Nucleus accumbens (tissue), 56 donors: ENCODE measurements at places on chromosomes 7 and 10.

- no peak for DNase-seq
These were observed 377.6 kb downstream of the GPR158 start for GRCh38 chr10:25552283-25552919.

DNA sequence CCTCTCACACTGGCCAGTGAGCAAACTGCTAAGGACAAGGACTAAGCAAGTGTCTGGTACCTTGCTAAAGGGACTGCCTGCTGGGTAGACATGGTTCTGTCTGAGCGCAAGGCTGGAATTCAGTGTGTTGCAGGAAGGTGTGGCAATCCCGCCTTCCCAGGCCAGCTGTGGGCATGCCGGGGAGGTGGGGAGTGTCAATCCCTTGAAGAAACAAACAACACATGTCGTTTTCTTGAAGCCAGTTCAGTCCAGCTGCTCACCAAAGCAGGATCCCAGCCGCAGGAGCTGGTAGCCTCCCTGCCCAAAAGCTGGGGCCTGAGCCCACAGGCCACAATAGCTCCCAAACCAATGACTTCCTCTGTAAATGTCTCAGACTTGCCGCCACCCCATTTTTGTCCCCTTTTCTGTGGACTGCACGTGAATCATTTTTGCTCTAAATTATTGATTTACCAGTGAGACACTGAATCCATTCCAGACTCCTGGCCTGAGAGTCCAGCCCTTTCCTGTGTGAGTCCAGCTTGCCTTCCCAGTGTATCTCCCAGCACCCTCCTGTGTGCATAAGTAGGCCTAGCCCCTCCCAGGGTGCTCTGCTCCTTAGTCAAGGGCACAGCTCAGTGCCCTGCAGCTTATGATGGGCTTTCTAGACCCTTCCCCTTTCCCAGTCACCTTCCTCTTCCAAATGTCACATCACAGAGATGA, 166.8 kb downstream of the RGS10 start:
- no peak for DNase-seq

- DNase-seq, result no peak
These were observed 274.5 kb downstream of the DNAJB6 start for GRCh38 chr7:157611341-157611740.

DNA sequence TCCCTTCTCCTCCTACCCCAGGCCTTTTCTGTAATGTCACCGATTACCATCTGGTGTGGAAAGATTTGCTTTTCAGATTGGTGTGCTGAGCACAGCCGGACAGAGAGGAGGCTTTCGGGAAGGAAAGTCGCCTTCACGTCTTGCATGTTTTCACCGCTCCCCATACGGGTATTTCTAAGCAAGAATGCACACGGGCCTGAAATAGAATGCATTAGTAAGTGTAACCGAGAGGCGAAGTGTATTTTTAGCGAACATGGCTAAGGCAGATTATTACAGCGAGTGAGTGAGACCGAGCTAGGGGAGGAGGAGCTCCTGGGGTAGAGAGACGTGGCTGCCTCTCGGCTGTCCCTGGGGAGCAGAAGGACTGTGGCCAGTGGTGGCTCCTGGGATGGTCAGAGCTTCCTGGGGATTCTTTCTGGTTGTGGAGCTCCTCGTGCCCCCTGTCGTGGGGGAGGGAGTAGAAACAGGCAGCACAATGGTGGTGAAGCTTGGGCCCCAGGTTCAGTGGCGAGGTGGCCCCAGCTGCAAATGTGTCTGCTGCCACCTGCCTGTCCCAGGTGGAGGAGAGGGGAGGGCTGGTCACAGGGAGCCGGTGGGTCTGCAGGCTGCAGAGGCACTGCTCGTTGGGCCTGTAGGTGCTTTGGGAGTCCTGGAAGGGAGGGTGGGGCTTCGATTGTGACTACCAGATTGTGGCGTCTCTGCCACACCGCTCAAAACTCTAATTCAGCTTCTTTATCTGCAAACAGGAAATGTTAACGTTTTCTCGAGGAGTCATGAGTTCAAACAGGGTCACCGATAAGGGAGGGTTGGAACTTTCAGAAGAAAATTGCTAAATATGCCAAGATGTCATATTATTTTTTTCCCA, 135.8 kb downstream of the CAMK1D start:
- DNase-seq, result no peak

- DNase-seq, result no peak
These were observed 36.0 kb downstream of the BCAP29 start for GRCh38 chr7:107615910-107616680.

GRCh38 chr7:82740246-82740848, 296.8 kb upstream of the CACNA2D1 start:
- peak; percentile 5 for DNase-seq

- no peak for DNase-seq
These were observed 255.3 kb downstream of the CELF2 start for GRCh38 chr10:11272915-11273389.

GRCh38 chr10:31071232-31072005, 39.8 kb upstream of the ZNF438 start:
- no peak for DNase-seq

DNA sequence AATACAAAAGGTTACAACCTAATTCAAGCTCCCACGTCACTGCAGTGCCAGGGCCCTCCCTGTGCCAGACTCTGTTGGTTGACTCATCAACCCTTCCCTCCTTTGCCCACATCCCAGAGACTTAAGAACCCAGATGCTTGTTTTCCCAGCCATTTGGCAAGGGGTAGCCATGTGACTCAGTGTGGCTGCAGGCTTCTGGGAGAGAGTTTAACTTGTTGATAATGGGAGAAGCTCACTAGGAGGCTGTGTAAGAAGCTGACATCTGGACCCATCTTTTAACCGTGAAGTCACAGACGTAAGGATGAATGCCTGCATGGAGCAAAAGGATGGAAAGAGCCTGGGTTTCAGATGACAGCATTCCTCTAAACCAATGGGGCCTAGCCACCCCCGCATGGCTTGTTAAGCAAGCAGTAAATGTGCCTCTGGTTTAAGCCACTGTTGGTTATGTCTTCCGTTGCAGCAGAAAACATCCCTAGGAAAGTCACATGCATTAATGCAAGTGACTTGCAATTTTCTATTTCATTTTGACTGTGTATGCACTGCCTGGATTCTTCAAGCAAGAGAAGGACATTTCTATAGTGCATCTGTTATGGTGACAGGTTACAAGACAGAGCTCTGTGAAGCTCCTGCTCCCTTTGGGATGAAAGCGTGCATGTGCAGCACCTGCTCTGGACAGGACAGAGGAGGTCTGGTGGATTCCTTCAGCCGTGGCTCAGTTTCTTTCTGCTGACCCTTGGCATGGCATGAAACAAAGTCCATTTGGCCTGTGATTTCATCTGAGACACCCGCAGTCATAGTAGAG, 57.5 kb upstream of the CREB5 start:
- DNase-seq, result no peak

DNA sequence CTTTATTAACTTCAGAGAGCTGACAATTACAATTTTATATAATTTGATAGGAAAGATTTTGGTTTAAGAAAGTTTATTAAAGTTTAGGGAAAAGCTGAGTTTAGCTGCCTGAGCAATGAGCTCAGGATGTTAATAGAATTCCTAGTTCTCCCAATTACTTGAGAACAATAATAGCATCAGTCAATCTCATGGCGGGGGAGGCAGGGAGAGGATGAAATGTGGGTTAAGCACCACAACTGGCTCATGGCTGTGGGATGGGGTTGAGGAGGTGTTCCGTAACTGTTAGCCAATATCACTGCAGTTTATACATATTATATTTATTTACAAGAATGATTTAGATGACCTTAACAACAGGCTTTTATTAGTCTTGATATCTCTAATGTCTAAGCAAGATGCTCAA, 266.9 kb upstream of the IMMP2L start:
- no peak for DNase-seq
